ENCODE measurements at places on chromosomes 16 and 17.

- DNase-seq = no peak
These were observed 71.2 kb upstream of the ERCC4 start for GRCh38 chr16:13848795-13849194.

DNA sequence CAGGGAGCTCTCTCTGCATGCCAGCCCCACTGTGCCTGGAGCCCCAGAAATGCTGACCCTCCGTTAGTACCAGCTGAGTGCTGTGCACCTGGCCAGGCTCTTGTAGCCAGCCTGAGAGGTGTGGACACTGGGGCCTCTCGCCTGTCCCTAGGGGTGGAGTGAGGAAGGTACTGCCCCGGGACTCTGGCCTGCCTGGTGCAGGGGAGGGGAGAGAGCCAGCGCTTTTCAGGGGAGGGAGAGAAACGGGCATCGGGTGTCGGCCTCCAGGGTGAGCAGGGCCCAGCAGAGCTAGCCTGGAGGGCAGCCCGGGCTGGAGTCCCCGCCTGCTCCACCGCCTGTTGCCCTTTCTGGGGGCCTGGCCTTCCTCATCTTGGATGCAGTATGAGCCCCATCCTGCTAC, 13.1 kb downstream of the MAP2K3 start:
- no peak for DNase-seq

DNA sequence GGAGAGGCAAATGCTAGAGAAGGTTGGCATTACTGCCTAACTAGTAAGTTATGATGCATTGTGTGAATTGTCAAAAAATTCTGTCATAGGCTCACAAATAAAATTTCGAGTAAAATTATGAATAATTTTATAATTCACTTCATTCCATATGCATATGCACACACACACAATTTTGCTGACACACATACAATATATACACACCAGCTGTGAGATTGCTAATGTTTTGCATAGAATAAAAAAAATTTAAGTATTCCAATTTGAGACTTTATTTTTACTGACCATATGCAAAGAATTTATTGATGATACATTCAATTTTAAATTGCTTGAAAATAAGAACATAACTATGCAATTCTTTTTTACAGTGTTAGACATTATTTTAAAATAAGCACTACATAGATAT, 6.8 kb upstream of the TMEM100 start:
- DNase-seq = no peak

GRCh38 chr16:85069171-85069570, 41.6 kb downstream of the KIAA0513 start:
- no peak for DNase-seq

GRCh38 chr16:65154321-65154720, 32.5 kb upstream of the CDH11 start:
- DNase-seq = no peak

- DNase-seq = no peak
These were observed 49.0 kb downstream of the RBFOX1 start for GRCh38 chr16:7381671-7382070.

- no peak for DNase-seq
These were observed 20.3 kb downstream of the COPRS start for GRCh38 chr17:31838636-31839225.

DNA sequence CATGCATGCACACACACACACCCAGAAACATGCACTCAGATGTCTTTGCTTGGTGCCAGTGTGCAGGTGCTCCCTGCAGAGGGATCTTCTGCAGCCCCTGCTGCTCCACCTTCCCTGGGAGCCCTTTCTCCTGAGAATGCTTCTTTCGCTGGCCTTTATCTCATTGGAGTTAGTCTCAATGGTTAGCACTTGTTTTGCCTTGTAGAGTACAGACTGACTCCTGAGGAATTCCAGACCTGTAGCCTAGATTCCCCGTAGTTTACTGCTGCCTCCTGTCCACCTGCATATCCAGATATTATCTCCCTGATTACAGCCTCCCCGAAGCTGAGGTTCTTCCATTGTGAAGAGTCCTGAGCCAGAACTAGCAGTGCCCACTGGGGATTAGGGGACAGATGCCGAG, 3.1 kb upstream of the KRT12 start:
- no peak for DNase-seq

DNA sequence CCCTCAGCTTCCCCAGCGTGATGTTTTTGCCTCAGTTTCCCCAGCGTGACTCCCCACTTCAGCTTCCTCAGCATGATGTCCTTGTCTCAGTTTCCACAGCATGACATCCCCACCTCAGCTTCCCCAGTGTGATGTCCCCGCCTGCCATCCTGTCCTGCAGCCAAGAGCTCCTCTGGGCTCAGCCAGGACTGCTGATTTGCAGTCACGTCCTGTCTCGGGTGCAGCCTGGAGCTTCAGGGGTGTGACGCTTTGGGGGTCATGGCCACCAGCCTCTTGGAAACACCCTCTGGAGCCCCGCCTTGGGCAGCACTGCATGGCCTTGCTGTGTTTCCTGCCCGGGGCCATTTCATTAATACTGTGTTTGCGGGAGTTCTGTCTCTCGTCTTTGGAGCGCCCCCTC, 16.5 kb upstream of the NUDT16L1 start:
- no peak for DNase-seq

DNA sequence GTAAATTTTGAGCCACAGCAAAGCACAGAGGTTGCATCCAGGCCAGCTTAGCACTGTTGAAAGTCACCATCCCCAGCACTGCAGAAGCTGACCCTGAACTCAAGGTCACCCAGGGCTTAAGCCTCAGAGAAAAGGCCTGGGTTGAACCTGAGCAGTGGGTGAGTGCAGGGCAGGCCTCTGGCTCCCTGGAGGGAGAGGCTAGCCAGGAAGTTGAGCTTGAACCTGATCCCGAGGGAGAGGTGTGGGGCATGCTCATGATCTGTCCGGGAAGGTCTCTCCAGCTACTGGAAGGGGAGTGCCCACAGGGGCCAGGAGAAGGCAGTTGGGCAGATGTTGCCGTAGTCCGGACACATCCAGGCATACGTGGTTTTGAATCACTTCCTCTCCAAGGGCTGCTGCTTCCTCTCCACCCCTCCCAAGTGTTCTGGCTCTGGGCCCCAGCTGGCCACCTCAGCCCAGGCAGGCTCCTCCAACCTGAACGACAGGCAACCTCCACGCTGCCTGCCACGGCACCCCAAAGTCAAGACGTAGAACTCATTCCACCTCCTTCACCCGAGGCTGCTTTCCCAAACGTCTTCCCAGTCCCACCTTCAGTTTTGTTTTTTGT, 18.4 kb downstream of the CARHSP1 start:
- no peak for DNase-seq

DNA sequence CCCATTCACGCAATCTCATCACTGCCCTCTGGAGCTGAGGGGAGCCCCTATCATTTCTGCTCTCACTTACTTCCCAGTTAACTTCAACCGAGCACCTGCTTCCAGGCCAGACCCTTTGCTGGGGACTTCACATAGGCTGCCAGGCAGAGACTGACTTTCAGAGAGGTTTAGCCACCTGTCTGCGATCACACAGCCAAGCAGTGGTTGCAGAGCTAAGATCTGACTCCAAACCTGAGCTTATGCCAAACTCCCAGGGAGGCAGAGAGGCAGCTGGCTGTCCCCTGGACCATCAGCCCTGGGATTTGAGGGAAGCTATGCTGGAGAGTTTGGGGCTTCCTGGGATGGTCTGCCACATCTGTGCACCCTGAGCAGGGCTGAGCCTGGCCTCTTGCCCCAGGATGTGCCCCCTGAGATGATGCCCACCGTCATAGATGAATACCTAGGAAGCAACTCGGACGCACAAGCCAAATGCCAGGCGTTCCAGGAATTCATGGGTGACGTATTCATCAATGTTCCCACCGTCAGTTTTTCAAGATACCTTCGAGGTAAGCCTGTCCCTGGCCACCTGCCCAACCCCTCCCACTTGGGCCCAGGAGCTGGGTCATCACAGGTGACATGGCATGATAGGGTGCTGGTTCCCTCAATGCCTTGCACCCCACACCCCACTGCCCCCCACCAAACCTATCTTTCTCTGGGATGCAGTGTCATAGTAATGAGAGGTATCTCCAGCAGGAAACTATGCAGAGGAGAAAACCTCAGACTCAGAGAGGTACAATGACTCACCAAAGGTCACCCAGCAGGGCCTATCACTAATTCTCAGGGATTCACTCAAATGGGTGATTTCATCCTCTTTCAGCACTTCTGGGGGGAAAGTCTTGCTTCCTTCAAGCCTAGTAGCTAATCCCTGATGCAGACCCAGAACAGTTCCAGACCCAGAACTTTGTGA, 10.0 kb downstream of the CES3 start:
- no peak for DNase-seq

GRCh38 chr16:88787579-88788314, 2.7 kb upstream of the PIEZO1 start:
- DNase-seq = no peak

- DNase-seq = no peak
These were observed 13.8 kb downstream of the JUP start for GRCh38 chr17:41772586-41773189.

DNA sequence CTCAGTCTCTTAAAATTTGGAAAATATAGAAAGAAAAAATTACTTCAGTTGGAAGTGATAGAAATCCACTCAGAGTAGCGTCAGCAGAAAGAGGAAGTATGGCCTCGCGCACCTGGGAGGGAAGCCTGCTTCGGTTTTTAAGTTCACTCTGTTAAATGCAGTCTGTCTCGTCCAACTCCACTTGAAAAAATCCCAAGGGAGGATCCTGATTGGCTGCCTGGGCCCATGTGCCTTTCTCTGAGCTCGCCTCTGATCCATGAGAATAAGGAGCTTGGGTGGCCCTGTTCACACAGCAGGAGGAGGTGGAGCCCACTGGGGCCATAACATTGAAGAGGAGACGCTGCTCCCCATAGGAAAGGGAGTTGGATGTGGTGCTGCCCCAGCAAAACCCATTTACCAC, 40.7 kb downstream of the DNAJA2 start:
- no peak for DNase-seq

- DNase-seq = no peak
These were observed 64.0 kb upstream of the SOX9 start for GRCh38 chr17:72056727-72057290.

DNA sequence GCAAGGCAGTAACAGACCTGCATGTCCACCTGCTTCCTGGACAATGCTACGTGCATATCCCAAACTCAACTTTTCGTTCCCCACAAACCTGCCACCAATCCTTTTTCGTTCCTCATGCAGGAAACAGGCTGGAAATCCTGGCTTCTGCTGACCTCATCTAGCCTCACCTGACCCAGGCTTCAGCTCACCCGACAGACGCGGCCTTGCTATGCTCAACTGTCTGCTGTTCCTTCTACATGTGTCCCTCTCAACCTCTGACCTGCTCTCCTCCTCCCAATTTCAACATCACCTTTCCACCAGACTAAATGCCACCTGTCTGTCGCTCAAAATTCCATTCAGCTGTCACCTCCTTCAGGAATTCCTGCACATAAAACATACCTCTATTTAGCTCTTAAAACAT, 44.5 kb downstream of the XPO6 start:
- DNase-seq = no peak

GRCh38 chr17:57399690-57400089, 143.4 kb downstream of the MSI2 start:
- no peak for DNase-seq

- no peak for DNase-seq
These were observed 69.5 kb downstream of the CMIP start for GRCh38 chr16:81514041-81514559.

DNA sequence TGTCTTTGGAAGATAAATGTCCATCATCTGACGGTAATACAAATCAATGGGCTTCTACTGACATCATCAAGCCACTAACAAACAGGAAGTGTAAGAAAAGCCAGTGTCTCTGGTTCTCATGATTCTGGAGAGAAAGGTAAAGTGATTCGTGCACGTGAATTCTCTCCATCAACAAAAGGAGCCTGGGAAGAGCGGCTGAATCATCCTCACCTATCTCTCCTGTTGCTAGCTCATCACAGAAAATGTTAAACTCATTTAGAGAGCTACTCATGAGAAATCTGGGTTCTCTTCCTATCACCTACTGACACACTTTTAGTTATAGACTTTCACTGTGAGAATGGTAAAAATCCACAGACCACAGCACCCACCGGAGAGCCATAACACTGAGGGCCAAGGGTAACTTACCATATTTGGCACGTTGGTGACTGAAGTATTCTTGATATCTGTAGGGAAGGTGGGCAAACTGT, 70.3 kb downstream of the CREBBP start:
- DNase-seq = no peak
